ENCODE measurements at places on chromosomes 7 and 10.

DNA sequence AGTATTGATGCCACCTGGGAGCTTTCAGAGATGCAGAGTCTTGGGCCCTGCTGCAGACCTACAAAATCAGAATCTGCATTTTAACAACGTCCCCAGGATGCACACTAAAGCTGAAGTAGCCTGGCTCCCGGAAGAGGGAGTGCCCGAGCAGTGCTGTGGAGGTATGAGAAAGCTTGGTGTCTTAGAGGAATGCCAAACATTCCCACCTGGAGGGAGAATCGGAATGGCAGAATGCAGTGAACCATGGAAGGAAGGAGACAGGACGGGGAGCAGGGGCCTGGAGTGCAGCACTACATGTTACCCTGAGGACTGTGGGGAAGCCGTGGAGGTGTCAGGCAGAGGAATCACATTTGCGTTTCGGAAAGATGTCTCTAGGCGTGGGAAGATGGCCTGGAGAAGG lies 90.9 kb downstream of the AOAH start:
- no peak for DNase-seq

DNA sequence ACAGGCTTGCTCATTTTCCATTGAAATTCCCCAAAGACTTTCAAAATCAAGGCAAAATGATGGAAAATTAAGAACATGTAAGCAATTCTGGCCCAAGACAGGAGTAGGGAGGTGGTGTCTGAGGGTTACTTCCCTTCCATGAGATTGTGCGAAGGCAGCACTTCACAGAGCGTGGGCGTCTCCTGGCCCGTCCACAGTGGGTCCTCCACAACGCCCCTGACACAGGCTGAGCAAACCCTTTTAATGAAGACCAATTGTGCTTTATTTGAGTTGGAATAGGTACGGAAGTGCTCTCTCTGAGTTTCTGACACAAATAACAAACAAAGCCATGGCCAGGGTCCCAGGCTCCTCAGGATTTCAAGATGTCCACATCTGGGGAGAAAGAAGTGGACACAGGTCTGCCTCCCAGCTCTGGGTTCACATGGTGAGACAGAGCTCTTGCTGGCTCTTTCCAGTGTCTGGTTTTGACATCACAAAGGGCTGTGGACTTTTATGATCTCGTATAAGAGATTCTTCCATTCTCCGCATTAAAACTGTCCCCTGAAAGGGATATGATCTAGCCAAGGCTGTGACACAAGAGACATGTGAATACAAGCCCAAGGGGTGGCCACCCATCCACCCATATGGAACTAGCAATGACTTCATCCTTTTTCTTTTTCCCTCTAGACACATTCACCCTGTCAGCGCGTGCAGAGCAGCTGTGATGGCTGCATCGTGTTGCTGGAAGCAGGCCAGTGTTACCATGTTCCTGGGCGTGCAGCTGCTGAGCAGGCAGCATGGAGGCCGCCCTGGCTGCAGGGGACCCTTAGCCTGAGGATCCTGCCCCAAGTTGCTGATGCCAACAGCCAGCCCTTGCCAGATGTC lies 145.6 kb downstream of the ADAM12 start:
- DNase-seq = no peak

- DNase-seq = no peak
Observed at GRCh38 chr10:66204838-66205237, 721.0 kb upstream of the LRRTM3 start.

DNA sequence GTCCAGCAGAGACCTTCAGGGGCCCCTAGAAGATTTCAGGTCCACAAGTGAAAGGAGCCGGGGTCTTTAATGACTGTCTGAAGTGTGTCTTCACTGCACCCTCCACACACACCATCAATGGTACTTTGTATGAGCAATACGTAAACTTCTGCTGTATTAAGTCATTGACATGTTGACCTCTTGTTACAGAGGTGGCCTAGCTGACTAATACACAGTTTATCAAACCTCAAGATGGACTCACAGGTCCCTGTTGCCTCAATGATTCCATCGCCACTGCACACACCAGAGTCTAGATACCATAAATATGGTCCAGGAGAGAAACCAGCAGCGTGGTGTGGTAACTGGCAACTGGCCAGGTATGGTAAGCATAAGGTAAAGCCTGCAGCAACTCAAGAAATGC lies 19.5 kb downstream of the KCNMA1 start:
- DNase-seq = no peak

- DNase-seq = no peak
Observed at GRCh38 chr7:36048141-36048901, 104.7 kb upstream of the EEPD1 start.

GRCh38 chr10:79925614-79926013 lies 23.3 kb downstream of the SFTPD start:
- no peak for DNase-seq

DNA sequence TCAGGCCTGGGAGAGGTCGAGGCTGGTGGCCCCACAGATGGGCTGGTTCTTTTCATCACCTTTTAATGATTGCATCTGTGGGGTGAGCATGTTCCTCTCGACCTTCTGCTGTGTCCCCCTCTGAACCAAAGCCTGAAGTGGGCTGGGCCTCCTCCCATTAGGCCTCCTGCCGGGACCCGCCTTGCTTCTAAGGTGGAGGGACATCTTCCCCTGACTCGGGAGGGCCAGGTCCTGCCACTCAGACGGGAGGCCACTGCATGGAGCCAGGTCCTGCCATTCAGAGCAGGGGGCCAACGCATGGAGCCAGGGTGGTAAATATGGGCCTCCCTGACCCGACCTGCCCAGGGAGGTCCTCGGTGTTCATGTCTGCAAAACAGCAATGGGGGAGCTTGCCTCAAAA lies 188.4 kb downstream of the EBF3 start:
- no peak for DNase-seq

GRCh38 chr10:121791761-121792160 lies 136.1 kb downstream of the ATE1 start:
- DNase-seq = no peak

DNA sequence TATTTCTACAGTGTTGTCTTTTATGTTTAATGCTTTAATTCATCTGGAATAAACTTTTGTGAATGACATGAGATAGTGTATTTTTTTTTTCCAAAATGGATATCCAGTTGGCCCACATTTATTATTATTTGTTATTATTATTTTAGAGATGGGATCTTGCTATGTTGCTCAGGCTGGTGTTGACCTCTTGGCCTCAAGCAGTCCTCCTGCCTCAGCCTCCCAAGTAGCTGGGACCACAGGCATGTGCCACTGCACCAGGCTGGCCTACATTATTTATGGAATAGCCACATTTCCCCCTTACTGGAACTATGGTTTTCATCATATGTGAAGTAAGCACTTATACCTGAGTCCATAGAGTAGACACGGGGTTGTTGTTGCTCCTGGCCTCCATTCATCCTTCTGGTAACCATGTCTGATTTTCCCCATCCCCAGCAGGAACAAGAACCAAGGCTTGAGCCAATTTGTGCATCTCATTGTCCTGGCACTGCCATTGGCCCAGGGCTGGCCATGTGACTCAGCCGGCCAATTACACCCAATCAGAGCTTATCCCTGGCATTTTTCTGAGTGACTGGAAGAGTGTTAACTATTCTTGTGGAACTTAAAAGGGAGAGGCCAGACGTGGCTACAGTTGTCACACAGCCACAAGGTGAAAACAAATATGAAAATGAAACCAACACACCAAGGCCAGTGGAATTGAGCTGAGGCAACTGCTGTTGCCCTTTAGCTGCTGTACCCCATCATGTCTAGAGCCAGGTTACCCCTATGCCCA lies 23.1 kb downstream of the PRF1 start:
- peak; percentile 60 for DNase-seq

GRCh38 chr10:126842836-126843235 lies 62.4 kb upstream of the DOCK1 start:
- no peak for DNase-seq

GRCh38 chr7:45888185-45888992 lies at the start of gene IGFBP1:
Gene IGFBP1 (plus strand): TSS chr7:45888488. CDS start chr7:45888653, 165 bp downstream.
- DNase-seq = no peak

DNA sequence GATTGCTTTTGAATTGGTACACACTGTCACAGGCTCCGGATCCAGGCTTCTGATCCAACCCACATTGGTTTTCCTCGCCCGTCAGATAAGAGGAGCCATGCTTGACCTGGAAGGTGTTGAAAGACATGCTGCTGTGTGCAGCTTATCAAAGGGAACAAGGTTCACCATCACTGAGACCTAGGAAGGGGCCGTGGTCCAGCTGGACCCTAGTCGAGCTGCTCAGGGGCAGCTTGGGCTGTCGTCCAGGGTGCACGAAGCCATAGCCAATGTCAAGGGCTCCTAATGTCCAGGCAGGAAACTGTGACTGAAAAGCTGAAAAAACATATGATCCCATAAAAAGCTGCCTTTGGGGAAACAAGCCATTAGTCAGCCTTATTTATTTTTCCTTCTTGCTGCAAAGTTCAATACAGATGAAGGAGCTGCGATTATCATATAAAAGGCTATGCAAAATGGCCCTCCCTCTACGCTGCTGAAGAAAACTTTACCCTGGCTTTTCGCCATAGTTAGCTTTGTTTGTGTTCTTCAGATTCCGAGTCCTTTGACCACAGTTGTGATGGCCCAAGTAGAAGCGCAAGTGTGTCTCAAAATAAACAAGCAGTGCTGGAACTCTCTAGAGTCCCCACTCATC lies 118.0 kb downstream of the CREB5 start:
- DNase-seq = no peak

DNA sequence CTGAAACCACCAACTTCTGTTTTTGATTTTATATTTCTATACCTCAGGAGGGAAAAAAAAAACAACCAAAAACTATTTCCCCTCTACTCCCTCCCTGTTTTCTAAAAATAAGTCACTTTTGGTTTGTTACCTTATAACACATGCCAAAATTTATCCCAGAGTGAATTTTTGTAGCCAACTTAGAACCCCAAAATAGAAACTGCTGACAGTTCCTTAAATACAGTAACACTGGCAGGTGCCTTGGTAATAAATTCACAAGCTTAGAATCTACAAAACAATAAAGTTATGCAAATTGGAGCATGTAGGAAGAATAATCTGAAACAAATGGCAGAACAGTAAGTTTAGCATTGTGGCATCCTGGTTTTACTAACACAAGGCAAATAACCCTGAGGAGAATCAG lies 165.0 kb upstream of the HDAC9 start:
- DNase-seq = no peak

DNA sequence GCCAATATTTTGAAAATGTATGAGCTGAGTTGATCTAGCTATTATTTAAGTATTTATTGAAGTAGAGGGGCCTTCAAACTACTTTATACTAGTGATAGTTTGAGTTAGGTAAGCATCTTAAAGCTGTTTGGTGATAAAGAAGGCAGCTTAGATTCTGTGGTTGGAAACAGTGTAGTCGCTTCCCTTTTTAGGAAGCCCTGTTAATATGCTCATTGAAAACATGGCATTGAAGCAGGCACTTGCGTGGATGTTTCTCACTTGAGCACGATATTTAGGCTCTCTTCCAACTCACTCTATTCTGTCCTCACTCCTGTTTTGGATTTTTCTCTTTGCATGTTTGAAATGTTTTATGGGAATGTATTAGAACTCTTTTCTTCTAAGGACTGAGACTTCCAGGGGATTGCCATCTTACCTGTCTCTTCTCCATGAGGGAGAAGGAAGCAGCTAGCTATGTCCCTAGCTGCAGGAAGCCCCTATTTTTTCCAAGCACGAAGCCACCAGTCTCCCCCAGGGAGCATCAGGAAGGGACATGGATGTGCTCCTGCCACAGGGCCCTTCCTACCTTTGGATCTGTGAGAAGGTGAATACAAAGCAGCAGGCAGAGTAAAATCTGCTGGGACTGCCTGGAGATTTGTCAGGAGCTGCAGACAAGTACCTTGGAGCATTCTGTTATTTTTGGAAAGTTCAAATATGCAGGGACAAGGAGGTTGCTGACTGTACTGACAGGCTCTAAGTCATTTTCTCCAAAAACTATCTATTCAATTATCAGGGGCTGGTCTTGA lies 22.0 kb upstream of the BMPR1A start:
- DNase-seq = no peak

- DNase-seq = no peak
Observed at GRCh38 chr7:12351843-12352242, 51.8 kb downstream of the VWDE start.

DNA sequence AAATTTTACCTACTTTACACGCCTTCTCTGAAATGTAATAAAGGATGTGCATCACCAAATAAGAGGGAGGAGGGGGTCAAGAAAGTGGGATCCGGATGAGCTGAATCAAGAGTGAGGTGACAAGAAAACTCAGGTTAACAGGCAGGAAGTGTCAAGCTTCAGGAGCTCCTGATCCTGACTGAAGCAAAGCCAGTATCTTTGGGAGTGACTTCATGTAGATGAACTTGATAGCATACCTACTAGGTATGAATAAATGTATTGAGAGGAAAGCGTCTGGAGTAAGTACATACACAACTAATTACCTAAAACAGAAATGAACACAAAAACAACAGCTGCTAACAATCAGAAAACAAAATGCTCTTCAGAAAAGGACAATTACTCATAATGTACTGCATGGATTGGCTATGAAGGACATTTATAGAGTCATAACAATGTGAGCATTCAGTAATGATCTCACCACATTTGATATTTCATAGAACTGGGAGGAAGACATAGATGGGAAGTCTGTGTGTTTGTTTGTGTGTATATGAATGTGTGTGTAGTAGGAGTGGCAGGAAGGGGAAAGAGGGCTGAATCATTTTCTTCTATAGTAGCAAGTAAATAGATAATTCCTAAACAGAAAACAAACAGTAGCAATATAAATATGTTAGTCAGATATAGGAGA lies 29.4 kb downstream of the PRKG1 start:
- no peak for DNase-seq

GRCh38 chr10:10293481-10293951 lies 724.2 kb upstream of the CELF2 start:
- no peak for DNase-seq

DNA sequence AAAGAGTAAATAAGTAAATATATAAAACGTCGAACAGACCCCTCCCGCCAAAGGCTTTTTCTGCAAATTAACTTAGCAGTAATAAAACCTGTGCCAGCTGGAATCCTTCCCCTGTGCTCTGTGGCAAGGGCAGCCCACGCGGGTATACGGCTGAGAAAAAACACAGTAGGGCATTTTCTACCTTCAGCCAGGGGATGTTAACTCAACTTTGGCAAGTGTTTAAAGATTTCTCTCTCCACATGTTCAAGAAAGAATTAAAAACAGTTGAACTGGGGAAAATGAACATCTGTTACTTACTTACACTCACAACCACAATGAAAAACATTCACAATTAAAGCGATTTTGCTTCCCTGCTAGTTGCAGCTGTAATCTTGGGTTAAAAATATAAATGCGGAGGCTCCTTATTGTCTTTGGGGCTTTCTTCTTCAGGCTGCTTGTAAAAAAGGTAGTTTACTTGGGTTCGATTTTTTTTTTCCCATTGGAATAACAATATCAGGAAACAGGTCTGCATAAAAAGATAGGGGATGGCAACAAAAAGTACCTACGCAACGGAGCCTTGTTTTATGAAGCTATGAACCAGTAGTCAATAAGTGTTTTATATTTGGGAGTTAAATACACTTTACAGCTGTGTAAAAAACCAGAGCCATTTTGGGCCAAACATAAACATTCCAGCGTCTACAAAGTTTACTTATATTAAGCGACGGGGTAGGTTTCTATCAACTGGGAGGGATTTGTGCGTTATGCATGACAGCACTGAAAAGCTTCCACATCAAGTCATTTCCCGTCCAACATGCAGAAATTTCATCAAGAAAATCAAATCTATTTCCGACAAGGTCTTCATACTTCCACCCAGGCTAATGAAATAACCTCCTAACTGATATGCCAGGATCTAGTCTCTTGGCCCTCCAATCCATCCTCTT lies 132.7 kb downstream of the TAX1BP1 start:
- no peak for DNase-seq
